ENCODE measurements at places on chromosomes 5 and 9.

GRCh38 chr5:90168399-90168798 lies 241.2 kb downstream of the CETN3 start:
- DNase-seq = no peak

GRCh38 chr9:69195668-69196067 lies 21.6 kb downstream of the TJP2 start:
- DNase-seq = no peak

DNA sequence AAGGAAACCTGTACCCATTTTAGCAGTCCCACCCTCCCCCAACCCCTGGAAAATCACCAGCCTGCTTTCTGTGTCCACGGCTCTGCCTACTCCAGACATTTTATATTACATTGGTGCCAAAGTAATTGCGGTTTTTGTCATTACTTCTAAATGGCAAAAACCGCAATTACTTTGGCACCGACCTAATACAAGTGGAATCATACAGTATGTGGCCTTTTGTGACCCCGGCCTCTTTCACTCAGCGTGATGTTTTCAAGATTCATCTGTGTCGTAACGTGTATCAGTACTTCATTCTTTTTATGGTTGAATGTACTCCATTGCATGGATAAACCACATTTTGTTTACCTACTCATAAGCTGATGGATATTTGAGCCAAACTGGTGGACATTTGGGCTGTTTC lies 9.7 kb upstream of the ORM1 start:
- DNase-seq = no peak

DNA sequence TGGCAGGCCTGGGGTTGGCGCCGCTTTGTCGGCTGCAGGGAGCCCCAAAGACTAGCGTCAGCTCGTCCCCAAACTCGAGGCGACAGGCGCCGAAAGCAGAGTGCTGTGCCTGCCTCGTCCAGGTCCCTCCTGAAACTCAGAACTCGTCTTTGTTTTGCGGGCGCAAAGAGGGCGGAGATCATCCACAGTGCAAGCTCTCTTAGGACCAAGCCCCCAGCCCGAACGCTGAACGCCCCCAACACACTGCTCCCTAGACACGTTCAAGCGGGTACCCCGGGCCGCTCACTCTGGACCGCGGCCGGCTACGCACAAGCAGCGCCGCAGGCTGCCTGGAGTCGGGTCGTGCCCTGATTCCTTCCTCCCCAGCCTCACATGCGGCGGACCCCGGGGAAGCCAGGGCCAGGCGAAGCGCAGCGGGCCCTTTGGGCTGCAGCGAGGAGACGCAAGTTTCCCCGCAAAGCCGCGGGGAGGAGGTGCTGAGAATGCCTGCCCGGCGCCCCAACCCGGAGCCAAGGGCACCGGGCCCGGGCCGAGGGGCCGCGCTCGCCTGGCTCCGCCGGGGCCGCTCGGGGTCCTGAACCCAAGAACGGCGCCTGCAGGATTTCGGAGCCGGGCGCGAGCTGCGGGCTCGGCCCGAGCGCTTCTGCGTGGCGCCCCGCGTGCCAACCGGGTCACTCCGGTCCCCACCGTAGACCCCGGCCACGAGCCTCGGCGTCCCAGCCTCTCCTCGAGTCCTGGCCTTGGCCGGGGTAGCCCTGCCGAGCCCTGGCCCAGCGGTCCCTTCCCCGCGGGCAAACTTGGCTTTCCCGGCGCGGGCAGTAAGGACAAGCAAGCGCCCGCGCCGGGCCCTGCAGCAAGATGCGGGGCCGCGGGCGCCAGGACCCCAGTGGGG lies 738 bp downstream of the FSTL4 start:
- no peak for DNase-seq

GRCh38 chr5:56329652-56330051 lies 96.5 kb upstream of the ANKRD55 start:
- DNase-seq = no peak

DNA sequence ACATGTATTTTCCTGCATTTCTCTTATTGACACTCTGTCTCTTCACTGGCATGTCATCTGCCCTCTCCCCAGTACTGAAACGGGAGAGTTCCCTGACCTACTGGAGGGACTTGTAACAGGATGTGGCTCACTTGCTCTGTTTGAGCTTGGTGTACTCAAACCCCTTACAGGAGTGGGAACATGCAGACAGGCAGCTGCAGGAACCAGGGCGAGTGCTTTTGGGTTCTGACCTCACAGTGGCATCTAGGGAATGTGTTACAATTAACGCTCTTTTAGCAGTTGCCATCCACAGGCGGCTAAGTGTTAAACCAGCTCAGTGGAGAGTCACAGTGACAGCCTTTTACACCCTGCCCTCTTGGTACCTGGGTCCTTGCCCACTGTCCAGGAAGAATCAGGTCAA lies 300.3 kb upstream of the GRAMD2B start:
- DNase-seq = no peak

DNA sequence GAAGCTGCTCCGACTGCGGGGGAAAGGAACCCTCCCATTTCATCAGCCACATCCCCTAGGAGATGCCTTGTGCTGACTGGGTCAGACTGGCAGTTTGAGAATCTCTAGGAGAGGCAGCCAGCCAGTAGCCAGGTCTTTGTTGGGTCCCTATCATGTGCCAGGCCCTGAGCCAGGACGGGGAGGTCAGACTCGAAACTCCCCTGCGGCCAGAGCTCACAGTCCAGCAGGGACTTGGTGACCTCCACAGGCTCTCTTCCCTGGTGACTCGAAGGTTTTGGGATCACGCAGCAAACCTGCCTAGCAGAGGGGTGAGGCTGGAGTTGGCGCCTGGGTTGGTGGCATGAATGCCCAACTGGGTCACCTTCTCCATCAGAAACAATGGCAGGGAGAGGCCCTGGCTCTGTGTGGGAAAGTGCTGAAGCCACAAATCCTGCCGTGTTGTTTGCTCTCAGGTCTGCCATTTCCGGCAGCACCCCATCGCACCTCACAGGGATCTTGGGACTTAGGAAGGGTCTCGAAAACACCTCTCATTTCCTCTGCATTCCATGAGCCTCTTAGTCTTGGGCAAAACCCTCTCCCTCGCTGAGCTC lies 14.4 kb upstream of the ORM1 start:
- no peak for DNase-seq
